ENCODE measurements at places on chromosomes 2 and 18.

DNA sequence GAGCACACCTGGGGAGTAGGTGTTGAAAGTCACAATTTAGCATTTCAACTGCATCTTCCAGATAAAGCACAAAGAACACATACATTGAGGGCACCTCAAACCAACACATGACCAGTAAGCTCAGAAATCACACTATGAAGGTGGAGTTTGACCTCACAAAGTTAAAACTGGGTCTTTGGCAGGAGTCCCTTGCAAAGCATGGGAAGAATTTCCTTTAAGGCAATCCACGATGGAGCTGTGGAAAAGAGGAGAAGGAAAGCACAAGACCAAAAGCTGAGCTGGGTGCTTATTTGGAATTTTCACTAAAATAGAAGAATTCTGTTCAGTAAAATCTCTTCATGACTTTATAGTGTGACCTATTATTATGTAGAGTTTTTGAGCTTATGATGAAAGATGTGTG lies 212.9 kb upstream of the APCDD1 start:
- no peak for DNase-seq

DNA sequence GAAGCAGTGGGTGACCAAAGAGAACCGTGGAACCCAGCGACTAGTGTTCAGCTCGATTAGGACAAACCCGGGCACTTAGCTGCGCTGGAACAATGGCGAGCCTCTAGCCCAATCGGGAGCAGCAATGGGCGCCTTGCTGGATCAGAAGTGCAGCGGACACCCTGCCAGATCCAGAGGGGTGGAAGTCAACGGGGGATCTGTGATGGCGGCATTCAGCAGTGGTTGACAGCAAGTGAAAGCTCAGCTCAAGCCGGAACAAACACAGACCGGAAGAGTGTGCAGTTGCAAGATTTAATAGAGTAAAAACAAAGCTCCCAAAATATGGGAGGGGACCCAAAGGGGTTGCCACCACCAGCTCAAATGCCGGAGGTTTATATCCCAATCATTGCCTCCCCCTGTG lies 478.7 kb upstream of the REG3G start:
- DNase-seq, result no peak

DNA sequence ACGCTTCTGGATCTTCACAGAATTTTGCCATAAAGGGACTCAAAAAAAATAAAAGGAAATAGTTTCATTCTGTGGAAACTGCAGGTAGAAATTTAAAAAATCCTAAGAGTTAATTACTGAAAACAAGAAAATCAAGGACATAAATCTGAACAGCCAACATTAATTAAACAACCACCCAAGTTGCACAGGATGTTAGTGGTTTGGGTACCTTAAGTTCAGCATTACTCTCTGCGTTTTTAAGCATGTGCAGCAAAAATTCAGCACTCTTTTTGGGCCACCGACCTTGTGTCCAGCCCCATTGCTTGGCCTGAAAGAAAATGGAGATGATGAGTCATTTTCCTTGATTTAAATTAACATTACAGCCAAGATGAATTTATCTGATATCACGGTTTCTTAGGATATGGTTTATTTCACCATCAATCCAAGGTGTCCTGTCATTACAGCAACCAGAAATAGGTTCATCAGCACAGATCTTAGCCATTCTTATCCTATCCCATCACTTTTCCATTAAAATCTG lies 3.3 kb upstream of the C18orf32 start:
- no peak for DNase-seq

GRCh38 chr2:94871226-94872087 lies at the start of gene TEKT4:
TEKT4 (plus strand) TSS chr2:94871430; CDS start chr2:94871580, 150 bp downstream.
- no peak for DNase-seq

- no peak for DNase-seq
These were observed 260.2 kb downstream of the NBAS start for GRCh38 chr2:15300624-15301573.

Data from NCI-H187 treated with DMSO at 0.1 percent for 48 hours (cell line).